ENCODE measurements at places on chromosomes 1 and 21. TPM values are rescaled to one million over a fixed set of nuclear protein-coding genes. Genes with fewer than 3 reads are reported as not detected.
A peak's percentile ranks its signal among the peaks of the same experiment; 100 is the strongest.

- DNase-seq = no peak
Observed at GRCh38 chr1:50829014-50829958, 130.8 kb downstream of the FAF1 start.

The MTARC2 gene
- 3.7 TPM for total RNA-seq

DNA sequence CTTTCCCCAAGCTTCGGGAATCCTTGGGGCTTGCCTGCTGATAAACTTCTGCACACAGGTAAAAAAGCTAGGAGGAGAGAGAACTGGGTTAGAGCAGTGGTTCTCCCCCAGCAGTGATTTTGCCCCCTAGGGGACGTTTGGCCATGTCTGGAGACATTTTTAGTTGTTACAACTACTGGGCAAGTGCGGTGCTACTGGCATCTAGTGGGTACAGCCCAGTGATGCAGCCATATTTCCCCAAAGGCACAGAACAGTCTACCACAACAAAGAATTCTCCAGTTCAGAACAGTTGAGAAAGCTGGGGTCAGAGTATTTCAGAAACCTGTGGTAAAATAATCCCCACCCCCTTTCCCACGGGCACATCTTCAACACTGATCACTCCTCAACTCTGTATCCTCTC, 41.3 kb downstream of the LRRC71 start:
- no peak for DNase-seq

DNA sequence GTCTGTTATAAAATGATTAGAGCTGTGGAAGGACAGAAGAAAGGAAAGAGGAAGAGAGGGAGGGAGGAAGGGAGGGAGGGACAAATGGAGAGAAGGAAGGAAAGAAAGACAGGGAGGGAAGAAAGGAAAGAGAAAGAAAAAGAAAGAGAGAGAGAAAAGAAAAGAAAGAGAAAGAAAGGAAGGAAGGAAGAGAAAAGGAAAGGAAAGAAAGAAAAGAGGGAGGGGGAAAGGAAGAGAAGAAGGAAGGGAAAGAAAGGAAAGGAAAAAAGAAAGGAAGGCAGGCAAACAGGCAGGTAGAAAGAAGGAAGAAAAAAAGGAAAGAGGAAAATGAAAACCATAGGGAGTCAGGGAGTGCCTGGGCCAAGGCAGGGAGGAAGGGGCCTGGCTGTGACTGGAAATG, 14.5 kb upstream of the BACE2 start:
- no peak for DNase-seq

DNA sequence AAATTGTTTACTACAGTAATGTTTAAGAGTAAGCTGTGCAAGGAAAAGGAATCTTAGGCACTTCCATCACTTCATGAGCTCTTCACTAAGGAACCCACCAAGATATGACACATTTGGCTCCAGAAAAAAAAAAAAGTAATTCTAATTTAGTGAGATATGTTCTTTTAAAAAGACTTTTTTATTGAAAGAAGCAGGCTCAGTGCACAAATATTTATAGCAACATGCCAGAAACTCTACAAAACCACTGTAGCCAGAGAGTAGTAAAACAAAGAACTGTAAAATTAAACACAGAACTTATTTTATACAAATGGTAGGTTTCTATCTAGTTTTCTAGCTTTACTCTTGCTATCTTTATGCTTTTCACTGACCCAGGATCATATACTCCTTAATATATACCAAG, 434.6 kb upstream of the ADGRL2 start:
- DNase-seq = no peak

DNA sequence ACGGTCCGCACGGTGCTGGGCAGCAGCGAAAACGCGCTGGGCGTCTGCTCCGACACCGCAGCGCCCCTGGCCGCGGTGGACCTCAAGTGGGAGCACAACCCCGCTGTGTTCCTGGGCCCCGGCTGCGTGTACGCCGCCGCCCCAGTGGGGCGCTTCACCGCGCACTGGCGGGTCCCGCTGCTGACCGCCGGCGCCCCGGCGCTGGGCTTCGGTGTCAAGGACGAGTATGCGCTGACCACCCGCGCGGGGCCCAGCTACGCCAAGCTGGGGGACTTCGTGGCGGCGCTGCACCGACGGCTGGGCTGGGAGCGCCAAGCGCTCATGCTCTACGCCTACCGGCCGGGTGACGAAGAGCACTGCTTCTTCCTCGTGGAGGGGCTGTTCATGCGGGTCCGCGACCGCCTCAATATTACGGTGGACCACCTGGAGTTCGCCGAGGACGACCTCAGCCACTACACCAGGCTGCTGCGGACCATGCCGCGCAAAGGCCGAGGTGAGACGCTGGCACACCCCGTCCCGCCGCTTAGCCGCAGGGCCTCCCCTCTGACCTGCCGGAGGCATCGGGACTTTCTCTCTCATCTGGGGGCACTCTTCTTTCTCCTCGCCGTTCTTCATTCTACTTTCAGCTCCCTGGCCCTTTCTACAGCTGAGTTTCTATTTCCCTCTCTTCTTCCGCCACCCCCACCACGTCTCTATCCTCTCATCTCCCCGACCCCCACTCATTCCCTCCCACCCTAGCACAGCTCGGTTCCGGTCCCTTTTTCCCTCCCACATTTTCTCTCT, 1.0 kb downstream of the NPR1 start:
- DNase-seq = no peak

- no peak for DNase-seq
Observed at GRCh38 chr1:32666901-32667566, 16.0 kb downstream of the RBBP4 start.

DNA sequence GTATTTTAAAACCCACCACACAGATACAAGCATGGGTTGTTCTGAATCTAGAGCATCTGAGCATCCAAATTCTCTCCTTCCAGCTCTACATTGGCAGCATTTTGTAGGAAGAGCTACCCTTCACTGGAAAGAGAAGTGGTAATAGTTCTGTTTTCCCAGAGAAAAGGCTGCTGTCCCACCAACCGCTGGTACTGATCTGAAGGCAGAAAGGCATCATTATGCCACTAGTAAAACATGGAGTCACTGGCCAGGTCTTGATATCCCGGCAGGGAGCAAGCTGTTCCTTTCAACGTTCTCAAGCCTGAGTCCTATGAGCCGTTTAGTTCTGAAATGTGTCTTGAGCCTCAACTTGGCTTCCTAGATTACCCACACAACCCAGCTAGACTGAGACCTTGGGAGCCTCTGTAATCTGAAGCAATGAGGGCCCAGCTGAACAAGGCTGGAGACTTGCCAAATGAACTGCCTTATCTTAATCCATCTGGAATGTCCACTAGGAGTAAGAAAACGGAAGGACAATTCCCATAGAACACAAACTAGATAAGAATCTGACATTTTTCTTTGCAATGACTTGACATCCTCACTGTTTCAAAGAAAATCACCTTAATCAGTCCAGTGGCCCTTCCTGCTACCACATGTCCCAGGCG, 116.8 kb downstream of the KCNH1 start:
- DNase-seq = no peak

DNA sequence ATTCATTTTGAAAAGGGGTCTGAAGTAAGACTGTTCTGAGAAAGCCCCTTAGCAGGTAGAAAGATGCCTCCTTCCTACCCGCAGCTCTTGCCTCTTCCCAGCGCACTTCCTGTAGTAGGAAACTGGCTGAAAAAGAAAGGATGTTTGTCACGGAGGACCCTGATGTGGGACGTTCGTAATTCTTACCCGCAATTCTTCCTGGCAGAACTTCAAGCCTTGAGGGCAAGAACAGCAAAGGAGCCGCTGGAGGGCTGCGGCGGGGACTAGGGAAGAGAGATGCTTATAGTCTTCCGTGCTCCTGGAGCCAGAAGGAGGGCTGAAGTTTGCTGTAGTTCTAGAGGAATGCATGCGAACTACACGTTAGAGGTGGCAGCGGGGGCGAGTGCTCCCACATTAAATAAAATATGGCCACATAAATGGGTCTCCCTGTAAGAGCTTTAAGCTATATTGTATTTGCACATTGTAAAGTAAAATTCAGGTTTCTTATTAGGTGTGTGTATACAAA, 6.3 kb downstream of the C1orf53 start:
- DNase-seq = no peak

DNA sequence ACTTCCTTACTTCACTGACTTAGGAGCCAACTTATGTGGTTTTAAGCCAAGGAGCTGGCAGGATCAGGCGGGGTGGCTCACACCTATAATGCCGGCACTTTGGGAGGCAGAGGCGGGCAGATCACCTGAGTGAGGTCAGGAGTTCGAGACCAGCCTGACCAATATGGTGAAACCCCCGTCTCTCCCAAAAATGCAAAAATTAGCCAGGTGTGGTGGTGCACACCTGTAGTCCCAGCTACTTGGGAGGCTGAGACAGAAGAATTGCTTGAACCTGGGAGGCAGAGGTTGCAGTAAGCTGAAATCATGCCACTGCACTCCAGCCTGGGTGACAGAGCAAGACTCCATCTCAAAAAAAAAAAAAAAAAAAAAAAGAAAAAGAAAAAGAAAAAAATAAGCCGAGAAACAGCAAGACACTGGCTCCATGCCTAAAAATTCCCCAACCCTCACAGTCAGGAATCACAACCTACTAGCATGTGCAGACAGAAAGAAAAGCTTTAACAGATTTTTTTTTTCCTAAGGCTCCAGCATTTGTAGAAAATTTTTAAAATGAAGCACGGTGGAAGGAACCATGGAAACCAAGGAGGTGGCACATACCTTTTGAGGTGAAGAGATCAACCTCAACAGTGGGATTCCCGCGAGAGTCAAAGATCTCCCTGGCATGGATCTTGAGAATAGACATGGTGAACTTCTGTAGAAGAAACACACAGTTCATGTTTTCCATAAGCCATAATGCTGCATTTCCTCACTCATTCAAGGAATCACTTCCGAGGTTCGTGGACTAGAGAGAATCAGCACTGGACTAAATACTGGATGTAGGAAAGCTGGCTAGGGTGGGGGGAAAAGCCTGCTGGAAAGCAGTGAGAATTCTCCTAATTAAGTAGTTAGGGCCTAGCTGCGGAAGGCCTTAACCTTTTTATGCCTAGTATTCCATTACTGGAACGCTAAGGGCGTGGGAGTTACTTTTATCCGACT, 4.0 kb downstream of the ENO1 start:
- no peak for DNase-seq

DNA sequence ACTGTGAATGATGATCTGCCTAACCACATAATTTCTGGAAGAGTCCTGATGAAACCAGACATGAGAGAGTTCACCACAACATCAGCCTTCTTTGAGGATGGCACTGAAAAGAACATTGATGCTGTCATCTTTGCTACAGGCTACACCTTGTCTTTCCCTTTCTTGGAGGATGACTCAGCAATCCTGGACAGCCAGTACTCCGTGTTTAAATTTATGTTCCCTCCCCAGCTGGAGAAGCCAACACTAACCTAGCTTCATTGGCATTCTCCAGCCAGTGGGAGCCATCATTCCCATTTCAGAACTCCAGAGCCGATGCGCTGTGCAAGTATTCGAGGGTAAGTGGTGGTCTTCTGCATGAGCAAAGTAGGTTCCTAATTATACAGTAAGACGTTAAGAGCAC, 164.1 kb upstream of the POGK start:
- peak; percentile 30 for DNase-seq

GRCh38 chr1:178690496-178690895, 34.5 kb upstream of the RALGPS2 start:
- no peak for DNase-seq

GRCh38 chr1:39659110-39659509, 12.8 kb downstream of the NT5C1A start:
- DNase-seq = no peak

The FMO2 gene
- not detected for total RNA-seq

DNA sequence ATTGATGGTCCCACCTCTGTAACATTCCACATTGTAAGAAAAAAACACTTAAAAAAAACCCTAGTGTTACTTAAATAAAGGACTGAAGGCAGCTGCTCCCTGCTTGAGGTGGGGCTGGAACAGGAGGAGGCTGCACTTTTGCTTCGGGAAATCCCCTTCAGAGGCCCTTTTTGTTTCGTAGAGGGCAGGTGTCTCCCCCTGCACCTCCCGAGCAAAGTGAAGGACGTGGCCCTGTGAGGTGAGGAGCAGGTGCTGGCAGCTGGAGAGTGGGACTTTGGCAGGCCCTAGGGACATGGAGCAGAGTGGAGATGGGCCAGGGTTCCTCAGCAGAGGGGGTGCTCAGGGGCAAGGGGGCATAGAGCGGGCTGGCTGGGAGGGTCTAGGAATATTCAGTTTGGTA, 33.4 kb upstream of the WNT4 start:
- no peak for DNase-seq

The CLCA1 gene
- total RNA-seq = not detected

DNA sequence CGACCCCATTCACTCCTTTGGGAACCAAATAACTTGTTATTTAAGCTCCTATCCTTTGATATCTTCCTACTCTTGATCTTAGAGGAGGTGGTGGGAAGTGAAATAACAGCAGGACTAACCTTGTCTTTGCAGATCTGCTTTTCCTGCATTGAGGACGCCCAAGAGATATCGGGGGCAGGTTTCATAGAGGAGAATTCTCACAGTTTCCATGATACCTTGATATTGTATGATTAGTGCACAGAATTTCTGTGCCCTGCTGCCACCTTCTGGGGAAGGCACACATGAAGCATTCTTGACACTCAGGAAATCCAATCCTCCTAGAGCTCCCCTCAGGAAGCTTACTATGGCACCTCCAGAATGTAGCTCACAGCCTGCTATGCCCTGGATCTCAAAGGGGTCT, 1.6 kb downstream of the CD1B start:
- peak; percentile 4 for DNase-seq

DNA sequence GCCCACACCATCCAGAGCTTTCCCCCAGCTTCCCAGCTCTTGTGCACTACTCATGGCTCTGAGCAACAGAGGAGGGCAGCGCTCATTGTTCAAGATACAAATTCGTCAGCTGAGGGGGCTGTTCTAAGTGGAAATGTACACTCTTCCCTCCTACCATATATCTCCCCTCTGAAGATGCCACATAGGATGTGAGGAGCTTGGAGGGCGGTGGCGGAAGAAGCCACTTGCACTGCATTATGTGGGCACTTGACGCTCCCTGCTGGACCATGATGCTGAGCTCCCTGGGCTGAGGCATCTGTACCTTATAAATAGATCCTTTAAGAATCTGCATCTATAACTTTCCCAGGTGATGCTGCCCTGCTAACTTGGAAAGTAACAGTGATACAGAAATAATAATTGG, 477.6 kb upstream of the DEPDC1 start:
- DNase-seq = no peak

The ARHGAP29 gene
- 54.7 TPM for total RNA-seq

- DNase-seq = no peak
Observed at GRCh38 chr1:38848071-38848470, 11.5 kb downstream of the RRAGC start.

The WLS gene
- total RNA-seq = 93.9 TPM

The SNAP47 gene
- total RNA-seq = 41.7 TPM

DNA sequence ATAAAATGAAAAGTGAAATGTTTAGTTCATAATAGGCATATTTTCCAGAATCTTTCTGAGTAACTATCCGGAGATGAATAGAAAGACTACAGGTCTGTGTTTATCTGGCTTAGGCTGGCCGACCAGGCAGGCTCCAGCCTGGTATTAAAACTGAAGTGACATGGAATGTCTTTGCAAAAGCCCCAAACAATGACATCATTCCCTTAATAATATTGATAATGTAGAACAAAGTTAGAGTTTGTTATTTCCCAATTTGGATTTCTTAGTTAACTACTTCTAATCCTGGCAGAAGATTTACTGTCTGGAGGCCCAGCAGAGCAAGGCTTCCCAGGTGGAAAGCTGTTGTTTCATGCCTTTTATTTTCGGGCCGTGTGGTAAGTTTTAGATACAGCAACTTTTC, 207.7 kb downstream of the GREM2 start:
- no peak for DNase-seq
